ENCODE measurements at places on chromosomes 3 and 15.

GRCh38 chr3:99541181-99541580 is 97.2 kb upstream of the COL8A1 start:
- DNase-seq = no peak

DNA sequence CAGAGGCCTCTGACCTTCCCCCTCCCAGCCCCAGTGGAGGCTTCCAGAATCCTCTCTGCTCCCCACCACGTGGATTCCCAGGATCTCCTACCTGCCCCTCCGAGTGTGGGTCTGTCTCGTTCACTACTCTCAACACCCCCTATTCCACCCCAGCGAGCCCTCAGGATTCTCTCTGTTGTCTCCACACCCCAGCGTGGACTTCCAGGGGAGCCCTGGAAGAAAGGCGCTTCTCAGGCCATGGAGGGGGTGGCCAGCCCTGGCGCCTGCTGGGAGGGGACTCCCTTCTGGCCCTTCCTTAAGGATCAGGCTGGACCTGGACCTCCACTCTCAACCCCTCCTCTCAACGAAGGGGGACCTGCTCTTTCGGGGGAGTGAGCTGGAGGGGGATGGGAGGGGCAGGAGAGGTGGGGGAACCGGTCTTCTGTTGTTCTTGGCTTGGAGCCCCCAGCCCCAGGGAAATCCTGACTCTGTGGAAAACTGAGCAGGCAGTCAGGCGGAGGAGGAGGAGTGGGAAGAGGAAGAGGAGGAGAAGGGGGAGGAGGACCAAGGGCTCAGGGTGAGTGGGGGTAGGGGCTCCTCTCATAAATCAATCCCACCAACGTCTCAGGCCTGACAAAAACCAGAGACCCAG is 32.9 kb downstream of the EPHB3 start:
- no peak for DNase-seq

GRCh38 chr15:66308531-66308930 is 15.2 kb downstream of the DIS3L start:
- no peak for DNase-seq

DNA sequence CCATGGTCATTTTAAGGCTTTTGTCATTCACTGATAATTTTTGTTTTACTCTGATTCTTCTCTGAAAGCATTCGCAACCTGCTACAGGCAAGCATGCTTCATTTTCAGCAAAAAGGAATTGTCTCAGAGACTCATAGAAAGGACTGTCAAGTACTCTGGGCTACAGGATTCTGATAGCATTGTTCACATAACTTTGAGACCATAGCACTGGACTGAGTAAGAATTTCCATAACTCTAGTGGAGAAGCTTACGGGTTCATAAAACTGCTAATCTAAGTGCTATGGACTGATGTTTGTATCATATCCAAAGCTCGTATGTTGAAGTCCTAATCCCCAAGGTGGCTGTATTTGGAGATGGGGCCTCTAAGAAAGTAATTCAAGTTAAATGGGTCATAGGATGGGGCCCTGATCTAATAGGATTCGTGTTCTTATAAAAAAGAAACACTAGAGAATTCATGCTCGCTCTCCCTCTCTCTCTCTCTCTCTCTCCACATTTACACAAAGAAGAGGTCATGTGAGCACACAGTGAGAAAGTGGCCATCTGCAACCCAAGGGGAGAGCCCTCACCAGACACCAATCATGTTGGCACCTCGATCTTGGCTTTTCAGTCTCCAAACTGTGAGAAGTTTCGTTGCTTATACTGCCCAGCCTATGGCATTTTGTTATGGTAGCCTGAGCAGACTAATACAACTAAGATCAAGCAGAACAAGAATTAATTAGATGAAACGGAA is 60.4 kb downstream of the CRYGS start:
- DNase-seq = no peak

DNA sequence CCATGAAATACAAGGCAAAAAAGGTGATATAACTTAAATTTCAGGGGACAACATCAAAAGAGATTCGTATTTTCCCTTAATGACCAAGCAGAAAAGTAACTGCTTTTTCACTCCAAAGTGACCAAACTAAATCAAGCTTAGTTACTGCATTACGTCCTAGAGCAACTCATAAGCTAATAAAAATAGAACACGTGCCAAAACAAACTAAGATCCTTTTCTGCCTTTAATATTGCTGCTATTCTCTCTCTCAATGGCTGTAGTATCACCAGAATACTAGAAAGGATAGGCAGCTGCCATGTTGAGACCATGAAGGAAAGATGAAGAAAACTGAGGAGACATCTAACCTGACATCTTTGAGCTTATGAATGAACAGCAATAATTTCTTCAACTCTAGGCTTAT is 43.3 kb downstream of the UBXN7 start:
- DNase-seq = no peak

- DNase-seq = no peak
Measured at GRCh38 chr15:36177590-36178302, 401.7 kb upstream of the CDIN1 start.

DNA sequence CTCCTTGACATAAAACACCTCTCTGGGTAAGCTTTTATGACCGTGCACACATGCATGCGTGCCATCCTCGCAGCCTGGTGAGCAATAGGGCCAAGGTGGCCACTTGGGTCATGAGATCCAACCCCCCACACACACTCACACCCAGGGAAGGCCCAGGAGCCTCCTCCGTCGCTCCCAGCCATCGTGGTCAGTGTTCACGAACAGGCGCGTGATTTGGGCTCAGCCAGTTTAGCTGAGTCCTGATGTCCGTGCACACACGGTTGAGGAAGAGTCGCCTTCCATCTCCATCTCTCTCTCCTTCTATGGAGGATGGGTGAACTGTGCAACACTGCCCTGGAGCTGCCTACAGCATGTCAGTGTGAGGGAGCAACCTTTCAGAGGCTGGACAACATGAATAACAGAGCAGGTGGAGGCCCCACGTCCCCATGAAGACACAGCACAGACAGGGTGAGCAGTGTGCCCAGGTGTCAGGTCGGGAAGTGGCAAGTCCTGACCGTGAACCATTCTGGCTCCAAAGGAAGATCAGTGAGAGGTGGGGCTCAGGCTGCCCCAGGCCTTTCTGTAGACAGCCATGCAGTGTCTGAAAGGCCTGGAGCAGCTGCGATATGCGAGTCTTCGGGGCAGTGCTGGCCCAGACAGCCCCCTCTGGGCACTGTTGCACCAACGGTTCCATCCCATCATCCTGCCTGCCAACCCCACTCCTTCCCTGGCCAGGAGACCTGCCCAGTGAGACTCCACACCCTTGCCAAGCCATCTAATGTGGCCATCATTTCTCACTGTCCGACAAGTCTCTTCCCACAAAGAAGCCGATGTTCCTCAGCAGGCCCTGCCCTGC is 253.4 kb downstream of the OCA2 start:
- no peak for DNase-seq

GRCh38 chr3:29513236-29513635 is 232.4 kb downstream of the RBMS3 start:
- DNase-seq = no peak

- DNase-seq = no peak
Measured at GRCh38 chr3:42130329-42131070, 39.3 kb downstream of the TRAK1 start.

GRCh38 chr15:57307527-57308169 is 68.7 kb upstream of the CGNL1 start:
- no peak for DNase-seq

- peak; percentile 16 for DNase-seq
Measured at GRCh38 chr3:184786280-184786941, 25.6 kb upstream of the VPS8 start.

DNA sequence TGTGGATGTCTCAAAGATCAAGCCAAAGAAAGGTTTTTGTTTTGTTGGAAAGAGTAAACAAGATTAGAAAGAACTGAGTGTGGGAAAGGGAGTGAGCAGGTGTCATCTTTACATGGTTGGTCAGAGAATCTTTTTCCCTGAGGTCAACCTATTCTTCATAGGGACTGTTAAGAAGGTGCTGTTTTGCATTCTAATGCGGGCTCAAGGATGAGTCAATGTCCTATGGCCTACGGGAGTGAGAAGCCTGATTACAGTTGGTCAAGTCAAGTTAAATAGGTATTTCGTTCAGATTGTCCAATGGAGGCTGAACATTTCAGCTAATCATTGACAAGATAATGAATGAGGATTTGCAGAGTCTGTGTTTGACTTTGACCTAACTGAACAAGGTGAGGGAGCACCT is 491.2 kb upstream of the PDZRN3 start:
- DNase-seq = no peak

DNA sequence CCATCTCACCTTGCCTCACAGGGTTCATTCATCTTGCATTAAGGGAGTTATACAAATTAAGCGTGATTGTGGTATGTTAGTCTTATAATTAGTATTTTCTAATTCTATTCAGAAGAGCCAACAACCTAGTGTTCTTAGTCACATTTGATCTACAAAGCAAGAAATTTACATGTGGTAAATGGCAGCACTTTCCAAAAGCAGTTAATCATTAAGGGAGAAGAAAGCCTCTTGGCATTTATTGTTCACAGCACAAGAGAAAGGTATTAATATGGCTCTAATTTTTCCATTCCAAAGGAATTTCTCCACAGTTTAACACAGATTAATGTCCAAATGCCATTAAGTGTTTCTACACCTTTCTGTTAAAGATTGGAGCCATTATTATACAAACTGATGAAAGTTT is 1077.1 kb downstream of the ZPLD1 start:
- DNase-seq = no peak

DNA sequence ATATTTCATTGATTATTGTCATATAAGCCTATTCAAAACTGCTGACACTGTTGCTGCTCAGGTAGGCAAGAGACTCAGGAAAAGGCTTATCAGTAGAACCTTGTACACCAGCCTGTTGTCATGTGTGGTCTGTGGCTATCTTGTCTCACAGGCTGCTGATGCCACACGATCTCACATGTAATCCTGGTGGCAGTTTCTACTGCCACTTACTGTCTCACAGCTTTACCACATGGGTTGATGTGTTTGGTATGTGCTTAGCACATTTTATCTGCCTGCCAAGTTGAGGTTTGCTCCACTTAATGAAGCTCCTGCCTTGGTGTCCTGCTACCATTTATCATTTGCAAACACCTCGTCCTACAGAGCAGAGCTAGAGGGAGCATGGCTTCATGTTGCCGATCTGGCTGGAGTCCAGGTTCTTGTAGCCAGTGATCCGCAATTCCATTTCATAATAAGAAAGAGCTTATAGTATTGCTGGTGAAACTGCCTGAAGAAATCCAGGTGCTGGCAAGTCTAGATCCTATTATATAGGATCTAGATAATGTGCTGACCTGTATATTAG is 637.9 kb downstream of the NLGN1 start:
- DNase-seq = no peak

GRCh38 chr15:70062321-70062956 is 35.3 kb downstream of the TLE3 start:
- no peak for DNase-seq

- DNase-seq = no peak
Measured at GRCh38 chr3:86989611-86990010, 1.3 kb downstream of the VGLL3 start.

- DNase-seq = no peak
Measured at GRCh38 chr3:155080692-155081091, 573 bp downstream of the MME start.

DNA sequence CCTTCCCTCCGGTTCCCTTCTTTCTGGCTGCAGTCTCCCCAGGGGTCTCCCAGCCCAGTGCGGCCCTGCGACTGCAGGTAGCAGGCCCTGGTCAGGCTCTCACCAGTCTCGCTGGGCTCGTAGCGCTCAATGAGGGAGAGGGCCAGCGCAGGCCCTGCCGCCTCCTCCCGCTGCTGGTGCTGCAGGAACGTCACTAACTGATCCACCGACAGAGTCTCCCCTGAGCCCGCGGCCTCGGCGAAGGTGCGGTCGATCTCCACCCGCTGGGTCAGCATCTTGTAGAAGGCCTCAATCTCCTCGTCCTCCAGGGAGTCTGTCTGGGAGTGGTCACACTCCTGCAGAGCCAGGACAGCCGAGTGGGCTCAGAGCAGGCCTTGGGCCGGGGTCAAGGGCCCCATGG is 18.3 kb downstream of the PLCD1 start:
- DNase-seq = no peak

DNA sequence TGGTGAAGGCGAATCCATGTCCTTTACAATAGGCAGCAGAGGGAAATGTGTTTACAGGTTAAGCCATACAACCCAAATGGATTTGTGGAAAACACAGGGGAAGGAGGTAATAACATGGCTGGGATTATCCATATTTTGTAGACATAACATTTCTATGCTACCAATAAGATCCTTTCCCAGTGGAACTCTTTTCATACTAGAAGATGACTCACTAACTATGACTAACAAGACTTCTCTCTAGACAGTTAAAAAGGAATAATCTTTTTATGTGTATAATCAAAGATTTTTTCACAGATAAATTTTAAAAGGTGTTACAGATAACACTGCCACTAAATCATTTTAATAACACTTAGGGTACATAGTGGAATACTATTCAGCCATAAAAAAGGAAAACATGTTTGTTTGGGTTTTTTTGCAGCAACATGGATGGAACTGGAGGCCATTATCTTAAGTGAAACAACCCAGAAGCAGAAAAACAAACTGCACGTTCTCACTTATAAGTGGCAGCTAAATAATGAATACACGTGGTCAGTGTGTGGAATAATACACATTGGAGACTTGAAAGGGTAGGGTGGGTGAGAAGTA is 39.6 kb downstream of the VPS13C start:
- no peak for DNase-seq

- no peak for DNase-seq
Measured at GRCh38 chr15:29125382-29126207, 144.0 kb downstream of the NSMCE3 start.

- no peak for DNase-seq
Measured at GRCh38 chr3:186640473-186640818, 247 bp downstream of the FETUB start.

- no peak for DNase-seq
Measured at GRCh38 chr15:35993196-35993595, 447.2 kb upstream of the DPH6 start.

GRCh38 chr3:129695230-129695629 is 88.8 kb upstream of the PLXND1 start:
- DNase-seq = no peak

GRCh38 chr15:88657326-88658069 is 18.7 kb downstream of the ISG20 start:
- DNase-seq = no peak

- no peak for DNase-seq
Measured at GRCh38 chr3:25463836-25464418, 35.9 kb downstream of the RARB start.

DNA sequence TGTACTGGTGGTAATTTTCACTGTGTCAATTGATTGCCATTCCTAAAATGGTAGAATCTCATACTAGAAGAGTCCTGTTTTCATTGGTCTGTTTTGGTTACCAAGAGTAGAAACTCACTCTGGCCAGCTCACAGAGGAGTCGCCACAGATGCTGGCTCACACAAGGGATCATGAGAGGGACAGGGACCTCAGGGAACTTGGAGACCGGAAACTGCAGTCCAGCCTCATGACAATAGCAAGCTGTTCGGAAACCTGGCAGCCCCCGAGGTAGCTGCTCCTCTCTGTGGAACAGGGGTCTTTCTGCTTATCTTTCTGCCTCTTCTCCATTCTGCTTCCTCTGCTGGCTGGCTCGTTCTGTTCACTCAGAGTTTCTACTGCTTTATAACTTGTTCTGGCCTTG is 192.9 kb downstream of the PLCL2 start:
- no peak for DNase-seq

DNA sequence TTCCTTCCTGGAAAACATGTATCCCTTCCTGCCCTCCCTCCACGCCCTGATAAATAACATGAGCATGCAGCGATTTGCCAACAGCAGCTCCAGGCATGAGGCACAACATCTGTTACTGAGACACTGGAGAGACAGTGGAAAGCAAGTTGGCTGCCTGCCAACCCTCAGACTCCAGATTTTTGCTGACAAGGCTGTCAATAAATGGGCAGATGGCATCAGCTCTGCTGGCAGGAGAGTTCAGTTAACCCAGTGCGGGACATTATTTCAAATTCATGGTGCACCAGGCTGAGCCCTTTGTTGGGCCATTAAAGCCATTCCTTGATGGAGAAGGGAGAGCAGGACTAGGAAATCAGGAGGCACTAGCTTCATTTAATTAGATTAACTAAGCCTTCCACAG is 293.3 kb downstream of the MEX3B start:
- no peak for DNase-seq
